ENCODE measurements at places on chromosomes 5 and 9.

- DNase-seq: no peak
Measured at GRCh38 chr9:137042751-137043727, 2.9 kb downstream of the NPDC1 start.

DNA sequence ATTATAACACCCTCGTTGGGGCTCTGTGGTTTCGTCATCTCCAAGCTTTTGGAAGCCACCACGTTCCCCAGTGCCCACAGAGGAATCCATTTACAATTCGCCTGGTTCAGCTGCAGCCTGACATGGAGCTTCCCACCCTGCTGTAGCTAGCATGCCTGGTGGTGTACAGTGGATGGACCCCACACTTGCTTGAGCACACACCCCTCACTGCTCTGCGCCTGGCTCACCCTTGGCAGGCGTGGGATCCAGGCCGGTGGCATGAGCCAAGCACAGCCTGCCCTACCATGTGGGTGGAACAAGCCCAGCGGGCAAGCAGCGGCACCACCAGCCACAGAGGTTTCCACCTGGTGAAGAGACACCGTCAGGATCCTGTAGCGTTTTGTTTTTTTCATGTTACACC is 1045.7 kb upstream of the CDH9 start:
- DNase-seq: no peak

DNA sequence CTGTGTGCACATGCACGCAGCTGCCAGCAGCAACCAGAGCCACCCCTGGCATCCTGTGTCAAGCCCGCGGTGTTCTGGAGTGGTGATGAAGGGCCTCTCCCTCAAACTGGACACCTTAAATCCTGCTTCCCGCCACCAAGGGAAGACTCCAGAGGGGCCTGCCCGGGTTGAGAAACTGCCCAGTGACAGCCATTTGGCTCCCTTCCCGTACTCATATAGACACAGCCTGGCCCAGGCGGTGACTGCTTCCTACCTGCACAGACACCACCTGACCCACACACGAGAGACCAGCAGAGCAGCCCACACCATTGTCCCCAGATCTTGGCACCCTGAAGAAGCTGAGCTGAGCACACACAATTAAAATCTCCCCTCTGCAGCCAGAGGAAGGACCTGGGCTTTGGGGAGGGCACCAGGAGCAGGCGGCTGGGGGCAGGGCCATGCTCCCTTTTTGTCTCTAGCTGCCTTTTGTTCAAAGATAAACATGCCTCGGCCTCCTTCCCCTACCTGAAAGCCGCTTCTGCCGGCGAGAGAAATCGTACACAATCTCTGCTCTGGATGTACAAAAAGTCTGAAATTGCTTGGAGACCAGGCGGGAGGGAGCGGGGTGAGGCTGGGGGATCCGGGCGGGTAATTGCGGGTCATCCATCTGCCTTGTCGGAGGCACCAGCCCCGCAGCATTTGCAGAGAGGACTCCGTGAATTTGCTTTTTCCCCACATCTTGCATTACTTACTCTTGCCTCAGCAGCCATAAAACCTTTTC is 78.4 kb downstream of the TSPAN17 start:
- DNase-seq: no peak

DNA sequence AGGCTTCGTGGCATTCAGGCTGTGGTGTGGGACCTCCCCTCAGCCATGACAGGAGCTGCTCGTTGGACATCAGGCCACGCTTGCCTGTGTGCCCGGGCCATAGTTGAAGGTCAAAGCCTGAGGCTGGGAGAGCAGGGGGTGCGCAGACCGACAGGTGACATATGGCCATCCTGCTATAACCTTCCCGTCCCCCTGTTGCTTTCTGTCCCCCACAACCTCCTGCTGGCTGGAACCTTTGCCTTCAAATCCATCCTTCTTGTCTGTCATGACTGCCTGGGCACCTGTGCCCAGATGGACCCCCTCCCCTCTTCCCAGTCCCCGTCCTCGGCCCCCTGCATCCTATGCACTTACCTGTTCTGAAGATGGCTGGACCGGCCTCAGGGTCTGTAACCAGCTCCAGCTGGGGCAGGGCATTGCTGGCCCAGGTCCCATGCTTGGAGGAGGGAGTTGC is 83.2 kb downstream of the WNK2 start:
- DNase-seq: no peak

GRCh38 chr9:91207729-91208418 is 153.8 kb downstream of the AUH start:
- DNase-seq: no peak

- no peak for DNase-seq
Measured at GRCh38 chr5:161966564-161966963, 101.0 kb upstream of the GABRG2 start.

GRCh38 chr9:15778861-15779260 is 226.0 kb downstream of the CCDC171 start:
- DNase-seq: no peak

GRCh38 chr5:176425138-176425537 is 8.8 kb upstream of the CLTB start:
- DNase-seq: no peak

DNA sequence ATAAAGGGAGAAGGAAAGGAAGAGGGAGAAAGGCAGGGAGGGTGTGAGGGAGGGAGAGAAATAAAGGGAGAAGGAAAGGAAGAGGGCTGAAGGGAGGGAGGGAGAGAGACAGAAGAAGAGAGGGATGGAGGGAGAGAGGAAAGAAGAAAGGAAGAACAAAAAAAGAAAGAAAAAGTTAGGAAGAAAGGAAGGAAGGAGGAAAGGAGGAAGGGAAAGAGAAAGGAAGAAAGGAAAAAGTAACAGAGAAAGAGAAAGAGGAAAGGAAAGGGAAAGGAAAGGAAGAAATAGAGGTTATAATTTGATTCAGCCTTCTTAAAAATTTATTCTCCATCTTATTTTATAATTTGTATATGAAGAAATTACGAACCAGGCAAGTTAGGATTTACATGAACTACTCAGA is 836.6 kb upstream of the C9orf72 start:
- DNase-seq: no peak

DNA sequence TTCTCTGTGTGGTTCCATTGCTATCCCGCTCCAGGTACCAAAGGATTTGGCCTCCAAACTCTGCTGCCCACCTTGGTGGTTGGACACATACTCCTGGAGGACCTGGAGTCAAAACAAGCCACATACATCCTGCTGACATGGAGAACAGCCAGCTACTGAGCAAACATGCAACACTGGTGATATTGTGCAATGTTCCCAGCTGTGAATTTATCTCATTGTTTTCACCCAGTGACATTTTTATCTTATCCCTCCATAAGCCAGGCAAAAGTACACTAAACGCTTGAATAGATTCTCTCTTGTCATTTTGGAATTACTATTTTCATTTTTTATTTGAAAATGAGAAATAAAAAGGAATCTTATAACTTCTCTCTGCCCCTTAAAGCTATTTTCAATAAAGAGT is 11.1 kb upstream of the CTSL start:
- no peak for DNase-seq
